ENCODE measurements at places on chromosomes 13 and 19.
A peak's percentile ranks its signal among the peaks of the same experiment; 100 is the strongest.

- no peak for DNase-seq
Observed at GRCh38 chr19:51246164-51246552, 4.7 kb upstream of the SIGLECL1 start.

GRCh38 chr19:7582446-7582845 is 13.2 kb upstream of the CAMSAP3 start:
- no peak for DNase-seq

DNA sequence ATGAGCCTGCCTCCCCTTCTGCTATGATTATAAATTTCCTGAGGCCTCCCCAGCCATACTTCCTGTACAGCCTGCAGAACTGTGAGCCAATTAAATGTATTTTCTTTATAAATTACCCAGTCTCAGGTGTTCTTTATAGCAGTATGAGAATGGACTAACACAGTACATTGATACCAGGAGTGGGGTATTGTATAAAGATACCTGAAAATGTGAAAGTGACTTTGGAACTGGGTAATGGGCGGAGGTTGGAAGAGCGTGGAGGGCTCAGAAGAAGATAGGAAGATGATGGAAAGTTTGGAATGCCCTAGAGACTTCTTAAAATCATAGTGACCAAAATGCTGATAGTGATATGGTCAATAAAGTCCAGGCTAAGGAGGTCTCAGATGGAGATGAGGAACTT is 32.8 kb downstream of the NEK5 start:
- DNase-seq = no peak

- peak; percentile 17 for DNase-seq
Observed at GRCh38 chr19:5957170-5957569, 20.8 kb downstream of the RANBP3 start.

- DNase-seq = no peak
Observed at GRCh38 chr13:40777166-40777808, 6.3 kb upstream of the MRPS31 start.

- no peak for DNase-seq
Observed at GRCh38 chr19:55369653-55370304, 484 bp downstream of the IL11 start.

DNA sequence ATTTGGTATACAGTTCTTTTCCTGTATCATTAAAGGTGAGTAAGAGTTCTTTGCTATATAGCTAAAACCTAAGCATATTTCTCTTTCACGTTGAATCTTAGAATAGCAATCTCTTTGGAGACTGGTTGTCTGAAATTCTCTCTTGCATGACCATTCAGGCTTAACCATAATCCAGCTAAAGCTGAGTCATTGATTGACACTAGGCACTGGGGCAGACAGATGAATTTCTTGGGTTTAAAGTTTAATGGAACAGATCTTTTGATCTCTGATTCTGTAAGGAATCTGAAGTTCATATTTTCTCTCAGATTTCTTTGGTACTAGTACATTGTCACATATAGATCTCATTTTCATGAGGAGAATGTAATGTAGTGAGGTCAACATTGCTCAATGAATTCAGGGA is 397.3 kb upstream of the MIR17HG start:
- DNase-seq = no peak

DNA sequence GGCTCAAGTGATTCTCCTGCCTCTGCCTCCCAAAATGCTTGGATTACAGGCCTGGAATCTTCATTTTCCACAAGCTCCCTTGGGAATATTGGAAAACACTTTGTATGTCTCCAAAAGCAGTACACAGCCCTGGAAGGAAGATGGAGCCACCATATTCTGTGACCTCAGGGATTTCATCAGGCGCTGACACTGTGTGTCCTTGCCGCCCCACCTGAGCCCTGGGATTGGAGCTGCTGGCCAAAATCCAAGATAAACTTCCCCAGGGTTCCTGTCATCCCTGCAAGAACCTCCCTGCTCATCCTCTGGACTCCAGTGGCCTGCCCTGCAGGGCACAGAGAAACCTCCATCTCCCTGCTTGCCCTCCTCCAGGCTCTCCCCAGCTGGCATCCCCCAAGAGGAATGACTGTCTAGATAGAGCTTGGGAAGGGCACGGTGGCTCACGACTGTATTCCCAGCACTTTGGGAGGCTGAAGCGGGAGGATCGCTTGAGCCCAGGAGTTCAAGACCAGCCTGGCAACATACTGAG is 1.3 kb upstream of the GNG7 start:
- no peak for DNase-seq

GRCh38 chr13:64672751-64673150 is 2557.4 kb downstream of the PCDH9 start:
- no peak for DNase-seq

- no peak for DNase-seq
Observed at GRCh38 chr19:49340865-49341718, 5.9 kb downstream of the CD37 start.

DNA sequence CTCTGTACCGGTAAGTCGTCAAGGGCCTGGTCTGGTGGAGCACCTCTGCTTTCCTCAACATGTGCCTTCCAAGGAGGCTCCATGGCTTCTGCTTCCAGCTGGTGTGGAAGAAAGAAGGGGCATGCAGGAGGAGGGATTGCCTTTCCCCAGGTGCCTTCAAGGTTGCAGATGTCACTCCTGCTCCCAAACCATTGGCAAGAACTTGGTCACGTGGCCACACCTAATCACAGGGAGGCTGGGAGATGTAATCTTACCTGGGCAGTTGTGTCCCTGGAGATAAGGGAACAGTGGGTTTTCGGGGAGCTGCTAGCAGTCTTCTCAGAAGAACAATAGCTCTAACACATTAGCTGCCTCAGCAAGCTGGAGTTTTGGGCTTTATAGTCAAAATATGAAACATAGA is 9.7 kb upstream of the GPR18 start:
- no peak for DNase-seq

DNA sequence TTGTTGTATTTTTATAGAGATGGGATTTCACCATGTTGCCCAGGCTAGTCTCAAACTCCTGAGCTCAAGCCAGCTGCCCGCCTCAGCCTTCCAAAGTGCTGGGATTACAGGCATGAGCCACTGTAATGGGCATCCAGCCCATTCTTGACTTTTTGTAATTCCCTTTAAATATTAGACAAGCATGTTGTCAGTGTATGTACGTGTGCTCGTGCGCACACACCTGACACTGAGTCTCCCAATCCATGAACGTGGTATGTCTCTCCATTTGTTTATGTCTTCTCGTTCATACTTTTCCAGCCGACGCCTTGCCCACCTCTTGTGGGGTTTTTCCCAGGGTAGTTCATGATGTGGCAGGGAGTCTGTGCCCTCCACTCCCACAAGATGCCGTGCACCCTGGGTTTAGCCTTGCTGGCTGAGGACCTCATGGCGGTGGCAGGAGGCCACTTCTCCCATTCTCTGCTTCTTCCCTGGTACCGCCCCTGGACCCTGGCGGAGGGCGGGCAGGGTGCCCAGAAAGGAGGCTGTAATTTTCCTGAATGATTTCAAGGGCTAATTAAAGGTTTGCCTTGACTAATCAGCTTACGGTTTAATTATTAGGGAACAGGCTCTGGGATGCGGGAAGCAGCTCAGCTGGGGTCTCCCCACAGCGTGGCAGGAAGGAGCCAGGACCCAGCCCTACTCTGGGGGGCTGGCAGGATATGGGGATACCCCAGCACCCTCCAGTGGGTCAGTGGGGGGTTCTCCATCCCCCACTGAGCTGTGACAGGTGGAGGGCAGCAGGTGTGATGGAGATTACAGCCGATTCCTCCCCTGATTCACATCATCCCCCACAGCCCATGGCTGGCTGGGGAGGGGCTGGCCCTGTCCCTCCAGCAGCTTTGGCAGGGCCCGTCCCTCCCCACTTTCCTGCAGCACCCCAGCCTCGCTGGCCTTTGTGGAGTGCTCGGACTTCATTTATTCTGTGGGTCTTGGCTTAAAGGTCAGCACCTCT is 12.9 kb downstream of the PAK4 start:
- no peak for DNase-seq

GRCh38 chr13:96229356-96229755 is 139.4 kb downstream of the HS6ST3 start:
- DNase-seq = no peak

- DNase-seq = peak; percentile 40
Observed at GRCh38 chr13:20403826-20404225, 121.8 kb downstream of the CRYL1 start.

DNA sequence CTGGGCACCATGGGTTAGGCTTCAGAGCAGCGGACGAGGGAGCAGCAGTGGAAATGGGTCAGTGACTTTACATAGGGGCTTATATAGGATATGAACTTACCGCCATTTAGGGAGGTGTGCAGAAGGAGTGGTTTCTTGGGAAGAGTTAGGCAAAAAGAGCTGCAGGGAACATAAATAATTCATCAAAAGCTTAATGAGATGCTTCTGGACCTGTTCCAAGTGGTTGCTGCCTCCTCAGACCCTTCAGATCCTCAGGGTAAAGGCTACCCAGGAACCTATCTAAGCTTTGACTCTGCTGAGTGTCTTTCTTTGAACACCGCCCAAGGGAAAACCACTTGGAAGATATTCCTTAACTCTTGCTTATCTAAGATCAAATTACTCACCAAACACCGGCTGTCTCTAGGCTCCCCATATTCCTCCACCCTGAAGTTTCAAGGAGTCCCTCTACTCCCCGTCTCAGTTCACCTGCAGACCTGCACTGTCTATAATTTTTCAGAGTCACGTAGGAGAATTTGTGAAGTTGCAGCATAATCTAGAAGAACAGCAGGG is at the start of gene IGFL4:
IGFL4 (minus strand) TSS at position 51 of the 549 bp plus-strand sequence; CDS start at position 11, 40 bp downstream.
- DNase-seq = no peak

DNA sequence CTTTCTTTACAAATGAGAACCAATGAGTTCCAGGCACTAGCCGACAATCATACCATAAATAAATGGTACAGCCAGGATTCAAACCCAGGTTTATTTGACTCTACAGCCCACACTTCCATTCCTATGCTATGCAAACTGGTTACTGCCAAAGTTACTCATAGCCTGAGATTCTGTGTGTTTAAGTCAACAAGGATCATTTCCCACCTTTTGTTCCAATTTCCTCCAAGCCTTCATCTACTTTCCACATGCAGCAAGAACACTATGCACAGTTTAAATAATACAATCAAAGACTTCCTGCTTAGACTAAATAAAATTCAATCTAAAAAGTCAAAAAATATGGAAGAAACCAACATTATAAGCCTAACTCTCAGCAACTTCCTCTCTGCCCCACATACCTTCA is 59.2 kb upstream of the KLF12 start:
- DNase-seq = no peak
